Body of pancreas (tissue), 4 donors: ENCODE measurements at places on chromosomes 11 and 22.

- DNase-seq: no peak
Measured at GRCh38 chr22:35521358-35522224, 19.0 kb upstream of the RASD2 start.

DNA sequence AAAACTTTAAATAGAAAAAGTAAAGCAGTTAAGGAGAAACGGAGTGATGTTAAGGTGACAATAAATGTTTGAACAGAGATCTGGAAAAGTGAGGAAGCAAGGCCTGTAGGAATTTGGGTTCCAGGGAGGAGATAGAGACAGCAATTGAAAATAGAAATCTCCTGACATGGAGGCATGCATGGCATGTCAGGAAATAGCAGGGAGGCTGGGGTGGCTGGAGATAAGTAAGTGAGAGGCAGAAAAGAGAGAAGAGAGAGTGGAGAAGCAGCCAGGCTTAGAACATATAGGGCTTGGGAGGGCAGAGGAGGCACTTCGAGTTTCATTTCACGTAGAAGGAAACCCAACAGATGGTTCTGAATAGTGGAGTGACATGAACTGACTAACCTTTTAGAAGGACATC is 185.5 kb downstream of the LRRC4C start:
- no peak for DNase-seq

DNA sequence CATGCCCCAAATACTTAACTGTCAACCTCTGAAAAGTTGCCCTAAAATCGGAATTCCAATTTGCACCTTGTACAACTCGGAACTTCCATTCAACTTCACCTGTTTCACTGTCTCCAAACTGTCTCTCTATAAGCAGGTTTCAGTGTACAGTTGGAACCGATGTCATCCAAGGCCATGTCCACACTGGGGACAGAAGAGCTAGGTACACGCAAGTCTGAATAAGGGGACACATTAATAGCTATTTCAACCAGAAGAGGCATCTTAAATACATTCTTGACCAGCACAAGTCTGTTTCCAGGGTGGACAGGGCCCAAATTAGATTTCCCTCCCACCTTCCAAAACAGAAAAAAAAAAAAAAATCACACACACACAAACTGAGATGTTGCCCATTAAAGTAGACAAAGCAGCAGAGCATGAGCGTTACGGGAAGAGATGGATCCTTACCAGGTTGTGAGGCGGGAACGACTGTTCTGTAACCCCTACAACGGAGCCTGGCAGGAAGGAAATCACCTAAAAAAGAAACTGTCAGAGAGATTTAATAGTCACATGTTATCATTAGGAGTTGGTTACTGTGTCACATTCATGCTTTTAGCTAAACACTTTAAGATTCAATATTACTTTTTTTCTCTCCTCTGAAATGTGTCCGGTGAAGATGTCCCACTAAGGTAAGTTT is 1.7 kb downstream of the CREBZF start:
- DNase-seq: no peak

- DNase-seq: no peak
Measured at GRCh38 chr22:48717076-48717810, 1110.4 kb downstream of the BRD1 start.

- DNase-seq: no peak
Measured at GRCh38 chr11:47408598-47409439, 429 bp downstream of the SLC39A13 start.

DNA sequence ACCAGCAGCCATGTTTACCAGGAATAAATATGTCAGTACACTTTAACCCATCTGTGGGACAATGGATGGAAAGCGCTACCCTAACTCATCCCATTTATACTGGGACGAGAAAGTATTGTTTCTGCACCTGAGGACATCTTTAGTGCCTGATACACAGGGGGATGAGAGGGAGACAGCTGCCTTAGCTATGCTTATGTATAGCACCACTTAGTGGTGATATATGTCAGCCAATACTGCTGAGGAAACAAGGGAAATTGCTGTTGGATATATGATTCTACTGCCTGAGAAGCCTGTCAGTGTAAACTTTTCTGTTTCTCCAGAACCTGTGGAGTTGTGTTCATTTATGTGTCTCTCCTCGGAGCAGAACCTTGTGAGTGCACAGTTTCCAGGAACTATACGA is 13.3 kb upstream of the CEP295 start:
- DNase-seq: no peak

- DNase-seq: no peak
Measured at GRCh38 chr11:73513707-73514106, 84.2 kb downstream of the FAM168A start.

GRCh38 chr11:43935424-43935979 is 6.9 kb upstream of the C11orf96 start:
- no peak for DNase-seq

DNA sequence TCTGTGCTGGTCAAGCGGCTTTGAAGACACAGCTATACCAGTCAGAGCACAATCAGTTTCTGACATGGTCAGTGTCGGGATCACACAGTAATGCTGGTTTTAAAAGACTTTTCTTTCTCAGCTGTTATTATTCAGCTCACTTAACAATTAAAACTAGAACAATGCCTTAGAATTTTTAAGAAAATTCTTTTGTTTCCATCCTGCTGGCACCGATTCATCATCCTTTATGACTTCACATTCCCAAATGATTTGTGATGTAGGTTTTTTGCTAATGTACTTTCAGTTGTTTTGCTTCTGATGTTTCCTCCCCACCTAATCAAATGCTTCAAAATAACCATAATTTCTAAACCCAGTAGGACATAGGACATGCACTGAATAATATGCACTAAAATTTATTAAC is 34.5 kb upstream of the OLFML1 start:
- DNase-seq: no peak

GRCh38 chr11:123221096-123221561 is 26.1 kb upstream of the CLMP start:
- DNase-seq: no peak

- no peak for DNase-seq
Measured at GRCh38 chr11:35725885-35726284, 63.3 kb downstream of the TRIM44 start.

DNA sequence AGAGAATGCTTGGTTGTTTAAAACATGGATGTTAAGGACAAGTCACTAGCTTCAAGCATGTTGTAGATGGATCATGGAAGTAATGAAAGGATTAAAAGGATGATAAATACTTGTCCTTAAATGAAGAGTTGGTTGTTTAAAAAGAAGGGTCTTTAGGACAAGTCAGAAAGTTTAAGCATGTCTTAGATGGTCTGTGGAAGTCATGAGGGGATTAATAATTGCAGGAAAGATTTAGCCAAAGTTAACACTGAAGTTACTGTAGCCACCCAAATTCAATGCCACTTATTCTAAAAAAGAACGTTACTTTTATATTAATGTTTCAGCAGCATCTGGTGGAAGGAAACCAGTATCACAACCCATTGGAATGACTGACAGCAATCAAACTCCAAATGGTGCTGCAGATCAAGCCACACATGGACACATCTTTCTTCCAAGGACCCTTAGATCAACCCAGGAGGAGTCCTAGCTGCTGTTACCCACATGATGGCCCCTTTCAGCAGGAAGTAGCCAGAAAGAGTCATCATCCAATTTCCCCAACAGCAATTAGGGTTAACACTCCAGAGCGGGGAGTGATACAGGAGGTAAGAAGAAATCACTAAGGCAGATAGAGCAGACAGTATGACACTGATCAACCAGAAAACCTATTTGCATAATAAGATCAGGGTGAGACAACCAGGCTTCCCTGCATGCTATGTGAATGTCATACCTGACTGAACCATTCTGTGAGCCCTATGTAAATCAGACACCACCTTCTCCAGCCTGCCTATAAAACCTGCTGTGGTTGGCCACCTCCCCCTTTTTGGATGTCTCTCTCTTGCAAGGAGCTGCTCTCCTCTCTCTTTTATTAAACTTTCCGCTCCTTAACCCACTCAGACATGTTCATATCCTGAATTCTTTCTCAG is 88.4 kb upstream of the GNAZ start:
- no peak for DNase-seq

GRCh38 chr22:24190159-24190540 is 8.9 kb downstream of the SUSD2 start:
- DNase-seq: no peak

- DNase-seq: peak; percentile 93
Measured at GRCh38 chr11:62599069-62599696, 2.5 kb downstream of the MTA2 start.

DNA sequence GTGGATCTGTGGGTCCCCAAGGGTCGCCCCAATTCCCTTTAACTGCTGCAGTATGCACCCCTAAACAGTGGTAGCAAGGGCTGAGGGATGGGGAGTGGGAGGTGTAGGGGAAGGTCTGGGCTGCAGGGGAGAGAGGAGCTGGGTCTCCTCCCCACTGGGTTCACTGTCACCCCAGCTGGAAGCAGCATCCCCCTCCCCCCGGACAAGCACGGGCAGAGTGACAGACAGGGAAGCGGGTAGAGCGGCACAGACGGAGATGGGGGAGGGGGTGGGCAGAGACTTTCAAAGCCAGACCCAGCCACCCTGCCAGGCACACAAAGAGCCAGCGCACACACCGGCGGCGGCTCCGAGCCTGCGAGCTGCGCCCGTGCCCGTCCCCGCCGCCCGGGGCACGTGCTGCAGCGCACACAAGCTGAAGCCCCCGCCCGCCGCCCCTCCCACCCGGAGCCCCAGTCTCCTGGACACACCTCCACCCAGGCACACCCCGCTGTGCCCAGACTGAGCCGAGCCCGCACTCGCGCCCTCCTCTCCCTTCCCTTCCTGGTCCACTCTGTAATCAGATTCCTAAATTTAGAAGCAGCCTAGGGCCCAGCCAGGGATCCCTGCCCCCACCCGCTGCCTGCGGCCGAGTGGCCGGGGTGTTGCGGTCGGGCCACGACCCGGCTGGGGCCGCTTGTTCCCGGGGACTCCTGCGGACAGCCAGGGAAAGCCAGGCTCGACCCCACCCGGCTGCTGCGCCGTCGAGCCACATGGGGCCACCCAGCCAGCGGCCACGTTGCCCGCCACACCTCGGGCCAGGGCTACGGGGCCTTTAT is 935 bp upstream of the RCOR2 start:
- DNase-seq: peak; percentile 42

- DNase-seq: no peak
Measured at GRCh38 chr22:42747701-42748513, 27.2 kb upstream of the A4GALT start.

DNA sequence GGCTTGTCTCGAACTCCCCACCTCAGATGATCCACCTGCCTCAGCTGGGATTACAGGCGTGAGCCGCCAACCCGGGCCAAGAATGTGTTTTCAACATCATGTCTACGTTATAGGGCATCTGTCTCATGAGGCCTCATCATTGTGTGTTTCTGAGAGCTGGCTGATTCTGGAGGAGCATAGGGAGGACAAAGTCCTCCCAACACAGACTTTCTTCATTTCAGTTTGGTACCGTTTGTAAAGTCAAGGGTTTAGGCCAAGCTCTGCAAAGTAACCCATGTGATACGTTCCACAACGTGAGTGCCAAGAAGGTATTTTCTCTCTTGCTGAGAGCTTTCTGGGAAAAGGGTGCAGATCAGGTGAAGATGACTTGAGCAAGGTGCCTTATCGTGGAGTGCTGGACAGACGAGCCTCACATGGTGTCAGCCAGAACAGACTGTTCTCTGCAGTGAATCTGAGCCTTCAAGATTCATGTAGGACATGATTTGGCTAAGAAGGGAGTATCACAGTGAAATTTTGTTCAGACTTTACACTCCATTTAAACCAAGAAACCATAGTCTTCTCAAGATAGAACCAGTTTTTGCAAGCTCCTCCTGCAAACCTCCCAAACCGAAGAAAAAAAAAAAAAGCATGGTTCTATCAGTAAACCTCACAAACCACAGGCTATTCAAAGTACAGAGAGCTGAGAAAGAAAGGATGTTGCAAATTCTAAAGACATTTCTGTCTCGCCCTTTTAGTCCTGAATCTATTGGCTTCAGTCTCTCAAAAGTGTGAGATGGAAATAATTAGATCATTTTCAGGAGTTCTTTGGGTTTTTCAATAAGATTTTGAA is 71.7 kb downstream of the DBX1 start:
- no peak for DNase-seq

- DNase-seq: no peak
Measured at GRCh38 chr11:41803895-41804294, 344.4 kb upstream of the LRRC4C start.

DNA sequence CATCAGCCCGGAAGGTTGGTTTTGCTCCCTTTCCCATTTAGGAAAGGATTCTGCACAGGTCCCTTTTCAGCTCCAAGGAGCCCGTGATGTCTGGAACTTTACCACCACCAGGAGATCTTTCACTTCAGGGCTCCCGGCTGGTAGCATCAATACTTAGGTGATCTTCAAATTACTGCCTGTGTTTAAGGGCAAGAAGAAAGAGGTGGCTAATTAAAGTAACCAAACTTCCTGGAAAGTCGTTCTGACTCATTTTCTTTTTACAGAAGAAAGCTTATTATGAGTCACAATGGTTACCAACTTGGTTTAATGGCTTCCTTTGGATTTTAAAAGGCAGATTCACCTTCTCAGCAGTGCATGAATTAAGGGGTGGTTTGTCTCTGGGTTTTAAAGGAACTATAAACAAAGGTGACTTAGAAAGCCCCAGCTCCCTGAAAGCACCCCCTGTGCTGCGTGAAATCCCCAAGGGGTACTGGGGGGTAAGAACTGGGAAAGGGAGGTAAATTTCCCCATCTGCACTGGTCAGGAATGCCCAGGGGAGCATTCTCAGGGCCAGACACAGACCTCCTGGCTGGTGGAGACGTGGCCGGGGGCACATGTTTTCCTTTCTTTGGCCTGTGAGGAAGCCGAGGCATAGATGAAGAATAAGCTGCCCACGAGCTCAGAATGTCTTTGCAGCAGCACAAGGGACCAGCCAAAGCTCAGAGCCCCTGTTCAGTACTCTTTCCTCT is 8.8 kb downstream of the POU2F3 start:
- DNase-seq: no peak

DNA sequence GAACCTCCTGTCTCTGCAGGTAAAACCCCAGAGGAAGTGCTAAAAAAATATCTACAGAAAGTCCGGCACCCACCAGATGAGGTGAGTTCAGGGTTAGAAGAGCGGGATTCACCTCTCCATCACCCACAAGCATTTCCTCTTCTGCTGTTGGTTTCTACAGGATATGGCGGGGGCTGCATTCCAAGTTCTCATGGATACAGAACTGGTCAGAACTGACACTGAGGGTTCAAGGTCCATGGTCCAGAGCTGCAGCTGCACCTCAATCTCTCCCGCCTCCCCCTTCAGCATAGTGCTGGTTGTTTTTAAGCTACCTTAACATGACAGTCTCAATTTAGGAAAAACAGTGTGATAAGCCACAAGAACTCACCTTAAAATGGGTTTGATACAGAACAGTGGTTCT is 19.2 kb downstream of the DTX4 start:
- no peak for DNase-seq

GRCh38 chr11:94449437-94449836 is 44.2 kb downstream of the MRE11 start:
- DNase-seq: no peak

DNA sequence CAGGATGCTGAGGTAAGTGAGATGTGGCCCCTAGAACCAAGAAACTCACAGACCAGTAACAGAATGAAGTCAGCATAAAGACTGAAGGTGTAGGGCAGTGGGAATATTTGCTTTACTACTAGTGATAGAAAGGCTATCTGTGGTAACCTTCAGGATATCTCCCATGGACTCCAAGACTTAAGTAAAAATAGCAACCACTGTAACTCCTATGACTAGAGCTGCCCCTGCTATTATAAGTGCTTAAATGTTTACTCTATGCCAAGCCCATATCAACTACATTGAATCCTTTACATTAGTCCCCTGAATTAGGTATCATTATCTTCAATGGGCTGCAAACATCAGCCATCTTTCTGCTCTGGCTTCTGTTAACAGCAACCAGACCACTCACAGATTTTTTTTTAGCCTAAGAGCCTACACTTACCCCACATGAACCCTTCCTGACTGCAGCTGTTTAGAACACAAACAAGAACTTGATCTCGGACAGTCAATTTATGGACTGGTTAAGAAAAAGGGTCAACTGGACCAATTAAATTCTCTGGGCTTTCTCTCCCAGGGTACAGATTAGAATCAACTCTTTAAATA is 335.1 kb upstream of the API5 start:
- DNase-seq: no peak
